ENCODE measurements at places on chromosomes 5 and 9.

GRCh38 chr9:70607329-70607728, 192.9 kb upstream of the KLF9 start:
- DNase-seq = no peak

DNA sequence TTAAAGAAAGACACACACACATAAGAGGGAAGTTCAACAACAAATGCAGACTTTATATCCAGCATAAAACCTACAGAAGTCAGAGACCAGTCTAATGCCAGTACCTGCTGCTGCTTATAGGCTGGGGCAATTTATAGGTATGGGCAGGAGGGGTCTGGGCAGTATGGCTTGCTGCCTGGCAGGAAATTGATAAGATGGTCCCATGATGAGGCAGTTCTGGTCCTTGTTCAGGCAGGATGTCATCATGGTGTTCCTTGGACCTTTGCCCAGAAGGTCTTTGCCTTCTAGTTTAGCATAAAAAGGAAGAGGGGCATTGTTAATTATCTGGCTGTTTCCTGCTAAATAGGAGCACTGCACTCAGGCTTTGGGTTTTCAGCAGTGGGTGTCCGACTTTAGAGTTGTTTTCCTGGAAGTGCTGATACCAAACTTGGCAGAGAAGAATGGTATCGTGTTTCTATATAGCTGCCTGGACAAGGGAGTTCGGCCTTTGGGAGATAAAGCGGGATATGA, 10.4 kb upstream of the PDCD1LG2 start:
- no peak for DNase-seq

- no peak for DNase-seq
Measured at GRCh38 chr9:93540305-93540704, 36.1 kb upstream of the PHF2 start.

- no peak for DNase-seq
Measured at GRCh38 chr5:56871777-56872176, 37.6 kb upstream of the SETD9 start.

DNA sequence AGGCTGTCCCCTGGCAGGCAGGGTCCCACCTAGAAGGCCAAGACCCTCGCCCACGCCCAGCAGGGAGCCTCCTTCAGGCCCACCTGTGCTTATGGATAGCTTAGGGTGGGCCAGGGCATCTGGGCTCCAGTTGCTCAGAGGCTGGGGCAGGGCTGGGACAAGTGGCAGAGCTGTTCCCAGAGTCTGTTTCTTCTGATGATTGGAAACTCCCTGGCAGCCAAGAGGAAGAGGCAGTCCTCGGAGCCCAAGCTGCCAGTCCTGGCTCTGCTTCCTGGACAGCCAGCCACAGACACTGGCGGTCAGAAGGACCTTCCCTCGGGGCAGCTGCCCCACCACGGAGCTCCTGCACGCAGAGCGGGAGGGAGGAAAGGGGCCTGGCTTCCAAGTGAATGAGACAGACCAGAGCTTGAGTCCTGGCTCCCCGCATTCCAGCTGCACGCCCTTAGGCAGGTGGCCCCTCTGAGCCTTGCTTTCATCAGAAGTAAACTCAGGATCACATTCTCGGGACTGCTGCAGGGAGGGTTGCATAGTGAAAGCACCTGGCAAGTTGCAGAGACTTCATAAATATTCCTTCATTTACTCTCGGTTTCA, 37.9 kb upstream of the GABRP start:
- peak; percentile 91 for DNase-seq
